DMS 273 treated with DMSO at 0.1 percent for 48 hours (cell line): ENCODE measurements at places on chromosomes 12 and 14.

DNA sequence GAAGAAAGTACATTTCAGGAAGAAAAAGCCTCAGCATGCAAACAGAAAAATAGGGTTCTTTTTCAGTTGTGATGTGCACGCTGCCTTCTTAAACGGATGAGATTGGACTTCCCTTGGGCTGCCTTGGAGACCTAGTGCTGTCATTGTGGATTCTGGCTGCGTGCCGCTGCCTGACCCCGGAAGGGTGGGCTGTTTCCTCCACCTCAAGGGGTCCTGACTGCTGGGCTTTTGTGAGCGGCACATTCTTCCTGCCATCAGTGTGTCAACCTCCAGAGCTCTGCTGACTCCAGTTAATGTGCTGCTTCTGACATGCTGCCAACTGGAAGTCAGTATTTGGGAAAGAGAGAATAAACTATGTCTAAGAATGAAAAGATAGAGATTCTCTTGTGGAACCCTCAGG is 25.1 kb downstream of the CCNK start:
- DNase-seq, result no peak

DNA sequence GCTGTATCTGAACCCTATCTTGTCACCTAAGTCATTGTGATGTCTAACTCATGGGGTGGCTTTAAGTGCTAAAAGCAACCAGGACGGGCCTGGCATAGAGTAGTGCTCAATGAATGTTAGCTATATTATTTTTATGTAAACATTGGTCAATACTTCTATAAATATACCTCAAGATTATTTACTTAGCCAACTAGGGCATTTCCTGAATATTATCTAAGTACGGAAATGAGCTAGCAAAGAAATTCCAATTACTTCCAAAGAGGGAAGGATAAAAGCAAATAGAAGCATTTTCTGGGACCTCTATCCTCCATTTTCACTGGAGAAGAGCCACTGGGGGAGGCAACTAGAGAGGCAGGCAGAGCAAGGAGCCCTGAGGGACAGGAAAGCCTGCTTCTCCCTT is 20.6 kb downstream of the CCDC92 start:
- no peak for DNase-seq

DNA sequence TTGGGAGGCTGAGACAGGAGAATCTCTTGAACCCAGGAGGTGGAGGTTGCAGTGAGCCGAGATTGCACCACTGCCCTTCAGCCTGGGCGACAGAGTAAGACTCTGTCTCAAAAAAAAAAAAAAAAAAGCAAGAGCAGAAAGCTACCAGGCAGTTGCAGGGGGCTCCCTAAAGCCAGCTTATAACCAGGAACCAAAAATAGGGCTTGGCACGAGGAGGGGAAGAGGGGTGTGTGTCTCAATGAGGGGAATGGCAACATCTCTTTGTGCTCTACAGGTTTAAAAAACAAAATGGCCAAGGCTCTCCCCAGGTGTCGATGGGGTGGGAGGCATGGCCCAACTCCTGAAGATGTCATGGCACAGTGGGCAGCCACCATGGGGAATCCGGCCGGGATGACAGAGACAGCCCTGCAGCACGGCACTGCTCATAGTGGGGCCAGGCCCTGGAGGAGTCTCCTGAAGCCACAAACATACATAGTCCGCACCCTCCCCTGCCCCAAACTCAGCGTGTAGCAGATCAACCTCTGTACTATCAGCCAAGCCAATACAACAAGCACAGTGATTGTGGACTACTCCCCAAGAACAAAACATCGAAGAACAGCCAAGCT is 16.0 kb upstream of the EIF5 start:
- DNase-seq, result no peak

DNA sequence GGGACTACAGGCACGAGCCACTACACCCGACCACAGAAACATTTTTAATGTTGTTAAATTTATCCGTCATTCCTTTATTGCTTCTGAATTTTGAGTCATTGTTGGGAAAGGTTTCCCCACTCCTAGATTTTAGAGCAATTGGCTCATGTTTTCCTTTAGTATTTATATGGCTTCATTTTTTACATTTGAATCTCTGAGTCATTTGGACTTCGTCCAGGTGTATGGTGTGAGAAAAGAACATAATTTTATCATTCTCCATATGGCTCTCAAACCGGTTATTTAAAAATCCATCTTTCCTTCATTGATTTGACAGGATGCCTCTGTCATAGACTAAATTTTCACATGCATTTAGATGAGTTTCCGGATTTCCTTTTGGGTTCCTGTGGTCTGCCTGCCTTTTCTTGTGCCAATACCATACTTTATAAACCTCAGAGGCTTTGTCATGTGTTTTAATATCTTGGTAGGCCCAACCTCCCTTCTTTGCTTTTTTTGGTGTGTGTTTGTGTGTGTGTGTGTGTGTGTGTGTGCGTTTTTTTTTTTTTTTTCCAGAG is 30.9 kb downstream of the LRTM2 start:
- no peak for DNase-seq

- no peak for DNase-seq
Observed at GRCh38 chr12:131095826-131096680, 142.3 kb downstream of the ADGRD1 start.

DNA sequence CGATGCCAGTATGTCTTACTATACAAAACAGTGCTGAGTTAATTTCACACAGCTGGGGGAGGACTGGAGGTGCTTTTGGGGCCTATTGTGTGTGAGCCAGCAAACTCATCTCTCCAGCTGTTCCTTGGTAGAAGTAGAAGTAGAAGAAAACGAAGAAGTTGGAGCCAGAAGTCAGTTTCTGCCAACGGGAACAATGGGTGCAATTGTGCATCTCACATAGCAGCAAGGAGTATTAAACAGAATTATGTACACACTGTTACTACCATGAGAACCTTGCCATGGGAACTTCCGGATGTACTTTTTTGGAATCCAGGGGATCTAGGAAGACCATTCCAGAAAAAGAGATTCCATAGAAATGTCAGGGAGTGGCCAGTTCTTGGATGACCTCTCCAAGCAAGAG is 88.6 kb downstream of the VCPKMT start:
- no peak for DNase-seq

- no peak for DNase-seq
Observed at GRCh38 chr12:67299926-67300325, 30.8 kb downstream of the CAND1 start.

GRCh38 chr12:33226671-33227070 is 212.9 kb downstream of the SYT10 start:
- no peak for DNase-seq

GRCh38 chr12:68977909-68978610 is 45.1 kb upstream of the CPM start:
- DNase-seq, result no peak
